ENCODE measurements at places on chromosomes 7 and 10. TPM values are rescaled to one million over a fixed set of nuclear protein-coding genes. Genes with fewer than 3 reads are reported as not detected.

RASA4B gene
- 6.8 TPM for polyA plus RNA-seq

LAMB1 gene
- 887 TPM for polyA plus RNA-seq

DNA sequence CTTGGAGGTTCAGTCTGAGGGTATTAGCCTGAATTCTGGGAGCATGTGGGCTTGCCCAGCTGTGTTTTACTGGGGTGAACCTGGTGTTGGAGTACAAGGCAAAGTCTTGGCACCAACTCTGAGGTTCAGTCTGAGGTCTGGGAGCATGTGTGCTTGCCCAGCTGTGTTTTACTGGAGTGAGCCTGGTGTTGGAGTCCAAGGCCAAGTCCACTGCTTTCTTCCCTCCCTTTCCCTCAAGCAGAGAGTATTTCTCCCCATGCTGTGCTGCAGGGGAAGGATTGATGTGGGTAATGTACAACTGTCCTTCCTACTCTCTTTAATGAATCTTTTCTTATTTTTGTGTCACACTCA lies 236.1 kb downstream of the NXPH1 start:
- DNase-seq, result no peak

DNA sequence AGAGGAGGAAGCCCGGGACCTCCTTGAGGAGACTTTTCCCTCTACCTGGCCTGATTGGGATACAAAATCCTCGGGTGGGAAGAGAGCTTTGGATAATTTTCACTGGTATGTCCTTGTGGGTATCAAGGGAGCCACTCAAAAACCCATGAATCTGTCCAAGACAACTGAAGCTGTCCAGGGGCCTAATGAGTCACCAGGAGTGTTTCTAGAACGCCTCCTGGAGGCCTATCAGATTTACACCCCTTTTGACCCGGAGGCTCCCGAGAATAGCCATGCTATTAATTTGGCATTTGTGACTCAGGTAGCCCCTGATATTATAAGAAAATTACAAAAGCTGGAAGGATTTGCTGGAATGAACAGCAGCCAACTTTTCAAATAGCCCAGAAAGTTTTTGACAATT lies 38.6 kb downstream of the ZNF25 start:
- no peak for DNase-seq

DNA sequence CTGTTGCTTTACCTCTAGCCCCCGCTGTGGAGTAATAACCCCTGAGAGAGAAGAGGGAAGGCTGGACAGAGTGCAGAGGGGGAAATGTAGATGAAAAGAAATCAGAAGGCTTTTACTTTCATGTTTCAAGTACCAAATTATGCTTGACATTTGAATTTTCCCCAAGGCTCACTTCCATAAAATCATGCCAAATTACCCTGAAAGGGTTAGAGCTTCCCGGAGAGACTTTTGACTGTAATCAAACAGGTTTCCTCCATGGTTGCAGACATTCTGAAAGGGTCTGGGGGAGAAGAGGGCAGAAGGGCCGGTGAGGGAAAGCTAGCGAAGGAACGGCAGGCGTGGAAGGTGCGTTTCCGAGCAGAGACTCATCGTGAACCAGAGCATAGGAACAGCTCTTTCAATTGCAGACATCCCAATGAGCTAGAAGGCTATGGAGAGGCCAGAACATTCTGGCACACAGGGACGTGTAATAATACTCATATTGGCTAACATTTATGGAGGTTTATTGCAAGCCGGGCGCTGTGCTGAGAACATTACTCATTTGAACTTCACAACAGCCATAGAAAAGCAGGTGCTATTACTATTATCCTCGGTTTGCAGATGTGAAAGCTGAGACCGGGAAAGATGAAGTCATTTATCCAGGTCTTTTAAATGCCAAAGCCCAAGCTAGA lies 620.8 kb upstream of the AUTS2 start:
- no peak for DNase-seq

MYH16 gene
- not detected for polyA plus RNA-seq

COL1A2 gene
- 712 TPM for polyA plus RNA-seq

IDE gene
- polyA plus RNA-seq, result 20.2 TPM

DNA sequence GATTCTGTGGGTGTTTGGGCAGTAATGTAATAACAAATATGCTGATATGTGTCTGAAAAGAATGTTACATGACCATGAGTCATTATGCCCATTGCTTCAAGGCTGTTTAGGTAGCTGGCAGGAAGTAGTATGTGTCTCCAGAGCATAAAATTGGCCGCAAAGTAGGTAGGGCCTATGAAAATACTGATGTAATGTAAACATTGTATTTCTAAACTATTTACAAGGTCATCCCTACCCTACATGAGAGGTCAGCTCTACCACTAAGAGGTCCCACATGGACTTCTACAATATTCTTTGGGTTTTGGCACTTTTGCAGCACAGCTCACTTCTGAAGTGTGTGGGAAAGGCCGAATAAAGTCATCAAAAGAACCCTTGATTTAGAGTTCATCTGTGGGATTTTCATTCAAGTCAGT lies 301.9 kb downstream of the AHR start:
- DNase-seq, result no peak

DNA sequence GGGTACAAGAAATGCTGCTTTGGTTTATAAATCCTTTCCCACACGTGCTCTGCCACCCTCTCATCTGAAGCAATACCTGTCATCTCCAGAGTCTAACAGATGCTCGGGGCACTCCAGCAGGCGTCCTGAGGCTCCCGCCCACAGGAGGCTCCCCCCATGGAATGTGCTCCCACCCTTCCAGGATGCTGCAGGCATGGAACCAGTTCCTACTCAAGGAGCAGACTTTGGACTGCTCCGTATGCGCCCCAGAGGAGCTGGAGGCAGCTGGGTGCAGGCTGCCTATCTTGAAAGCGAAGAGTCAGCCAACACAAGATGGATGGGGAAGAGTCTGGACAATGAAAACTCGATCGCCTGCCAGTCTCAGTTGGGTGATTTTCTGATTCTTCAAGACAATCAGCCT lies 75.4 kb downstream of the VOPP1 start:
- DNase-seq, result no peak

GRCh38 chr10:35172574-35172973 lies 45.9 kb downstream of the CREM start:
- DNase-seq, result no peak

DNA sequence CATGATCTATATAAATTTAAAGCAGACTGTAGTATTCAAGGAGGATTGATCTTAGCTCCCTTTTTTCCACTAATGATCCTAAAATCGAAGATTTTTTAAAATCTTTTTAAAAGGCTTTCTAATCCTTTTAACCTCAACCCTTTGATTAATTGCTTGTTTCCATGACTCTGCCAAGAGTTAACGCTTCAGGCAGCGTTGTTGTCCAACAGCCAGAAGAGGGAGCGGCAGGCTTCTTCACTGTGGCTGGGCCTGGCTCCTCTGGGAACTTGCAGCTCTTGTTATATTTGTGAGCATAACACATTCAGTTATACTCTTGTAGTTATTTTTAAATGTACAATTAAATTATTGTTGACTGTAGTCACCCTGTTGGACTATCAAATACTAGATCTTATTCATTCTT lies 26.3 kb downstream of the CRCP start:
- DNase-seq, result no peak

GRCh38 chr10:80579849-80580637 lies 42.3 kb downstream of the SH2D4B start:
- DNase-seq, result no peak

DNA sequence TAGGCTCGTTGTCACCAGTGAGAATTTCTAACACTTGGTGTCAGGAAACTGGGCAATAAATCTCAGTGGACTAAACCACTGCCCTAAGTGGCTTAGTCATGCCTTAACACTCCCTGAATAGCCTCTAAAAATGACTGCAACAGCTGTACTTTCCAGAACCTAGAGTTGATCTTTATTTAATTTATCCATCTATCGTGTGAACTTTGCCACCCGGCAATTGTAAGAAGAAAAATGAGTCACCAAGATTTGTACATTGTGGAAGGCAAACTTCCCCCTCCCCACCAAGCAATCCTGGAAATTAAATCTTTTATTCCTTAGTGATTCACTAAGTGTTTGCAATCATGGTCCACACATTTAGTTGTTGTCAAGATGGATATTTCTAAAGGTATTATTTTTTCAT lies 47.1 kb downstream of the NXPH1 start:
- DNase-seq, result no peak

DNA sequence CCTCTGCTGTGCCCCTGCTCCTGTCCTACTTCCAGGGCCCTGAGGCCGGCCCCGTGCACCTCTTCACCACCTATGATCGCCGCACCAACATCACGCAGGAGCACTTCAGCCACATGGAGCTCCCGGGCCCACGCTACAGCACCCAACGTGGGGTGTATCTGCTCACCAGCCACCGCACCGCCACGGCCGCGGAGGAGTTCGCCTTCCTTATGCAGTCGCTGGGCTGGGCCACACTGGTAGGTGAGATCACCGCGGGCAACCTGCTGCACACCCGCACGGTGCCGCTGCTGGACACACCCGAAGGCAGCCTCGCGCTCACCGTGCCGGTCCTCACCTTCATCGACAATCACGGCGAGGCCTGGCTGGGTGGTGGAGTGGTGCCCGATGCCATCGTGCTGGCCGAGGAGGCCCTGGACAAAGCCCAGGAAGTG lies 1.8 kb downstream of the RBP3 start:
- DNase-seq, result no peak

- DNase-seq, result no peak
These were observed 29.7 kb downstream of the STMP1 start for GRCh38 chr7:135692055-135692454.

DNA sequence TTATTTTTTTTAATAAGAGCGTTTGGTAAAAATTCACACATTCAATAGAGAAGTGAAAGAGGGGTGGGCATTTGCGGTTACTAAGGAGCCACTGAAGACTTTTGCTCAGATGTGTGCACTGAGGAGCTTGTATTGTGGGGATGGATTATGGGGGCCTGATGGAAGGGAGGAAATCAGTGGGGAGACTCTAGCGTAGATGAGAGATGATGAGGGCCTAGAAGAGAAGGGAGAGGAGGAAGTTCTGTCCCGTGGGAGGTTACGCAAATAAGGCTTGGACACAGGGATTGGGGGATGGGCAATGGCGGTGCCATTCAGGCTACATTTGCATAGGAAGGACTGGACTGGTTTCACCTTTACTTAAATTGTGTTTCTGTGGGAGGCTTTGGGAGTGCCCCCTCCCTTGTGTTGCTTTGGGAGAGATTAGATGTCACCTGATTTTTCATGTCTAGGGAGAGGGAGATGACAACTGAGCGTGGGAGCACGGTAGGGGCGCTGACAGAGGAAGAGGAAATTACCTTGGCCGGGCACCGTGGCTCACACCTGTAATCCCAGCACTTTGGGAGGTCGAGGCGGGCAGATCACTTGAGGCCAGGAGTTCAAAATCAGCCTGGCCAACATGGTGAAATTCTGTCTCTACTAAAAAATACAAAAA lies 2.2 kb upstream of the HIP1 start:
- DNase-seq, result no peak

MKI67 gene
- polyA plus RNA-seq, result 66.1 TPM

- no peak for DNase-seq
These were observed 130.2 kb downstream of the LRRC4 start for GRCh38 chr7:127900732-127901685.

GRCh38 chr10:70992436-70992835 lies 104.1 kb upstream of the PCBD1 start:
- no peak for DNase-seq

- no peak for DNase-seq
These were observed 52.0 kb downstream of the JAKMIP3 start for GRCh38 chr10:132117636-132118190.

MOGAT3 gene
- polyA plus RNA-seq, result 0.92 TPM

PALD1 gene
- 10.5 TPM for polyA plus RNA-seq

ACTL6B gene
- polyA plus RNA-seq, result not detected

ABHD11 gene
- polyA plus RNA-seq, result 30.8 TPM

DNA sequence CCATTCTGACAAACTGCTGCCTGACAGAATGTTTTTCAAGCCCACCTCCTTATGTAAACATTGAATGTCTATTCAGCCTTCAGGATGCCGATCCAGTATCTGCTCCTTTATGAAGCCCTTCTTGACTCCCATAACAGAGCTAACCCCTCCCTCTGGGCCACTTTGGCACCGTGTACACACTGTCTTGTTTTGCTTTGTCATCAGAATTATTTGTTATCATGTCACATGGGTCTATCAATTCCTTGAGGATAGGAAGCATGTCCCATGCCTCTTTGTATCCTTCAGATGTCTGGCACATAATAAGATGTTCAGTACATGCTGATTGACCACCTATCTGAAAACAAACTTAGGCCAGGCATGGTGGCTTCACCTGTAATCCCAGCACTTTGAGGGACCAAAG lies 92.3 kb downstream of the PRLHR start:
- no peak for DNase-seq

DNA sequence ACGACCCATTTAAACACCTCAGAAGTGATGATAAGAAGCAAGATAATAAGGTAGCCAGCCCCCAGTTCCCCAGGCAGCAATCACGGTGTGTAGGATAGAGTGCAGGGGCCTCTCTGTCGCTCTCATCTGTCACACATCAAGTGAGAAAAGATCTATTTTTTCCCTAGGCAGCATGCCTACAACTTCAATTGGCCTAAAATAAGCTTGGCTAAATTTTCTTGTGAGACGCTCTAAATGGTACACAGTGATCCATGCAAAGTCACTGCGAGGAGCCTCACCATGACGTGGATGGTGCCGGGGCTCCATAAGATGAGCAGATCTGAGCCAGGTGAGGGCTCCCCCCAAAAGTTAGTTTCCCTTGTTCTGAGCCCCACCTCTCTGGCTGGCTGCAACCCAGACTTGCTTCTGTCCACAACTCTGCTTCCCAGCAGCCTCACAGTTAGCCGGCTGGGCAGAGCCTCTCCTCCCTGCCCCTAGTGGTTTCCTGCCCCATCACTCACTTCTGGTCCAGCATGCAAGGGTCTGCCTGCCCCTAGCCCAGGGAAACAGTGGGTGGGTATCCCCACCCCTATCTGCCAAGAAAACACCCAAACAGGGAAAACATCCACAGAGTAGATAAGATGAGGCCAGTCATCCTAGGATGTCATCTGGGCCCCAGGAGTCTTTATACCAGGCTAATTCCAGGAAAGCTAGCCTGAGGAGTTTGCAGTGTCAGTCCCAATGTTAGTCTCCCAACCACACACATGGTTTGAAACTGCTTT lies 342.1 kb downstream of the GRID1 start:
- DNase-seq, result no peak

KLLN gene
- 1.7 TPM for polyA plus RNA-seq

GRCh38 chr10:78766603-78767002 lies 302.2 kb upstream of the ZMIZ1 start:
- DNase-seq, result no peak

DNA sequence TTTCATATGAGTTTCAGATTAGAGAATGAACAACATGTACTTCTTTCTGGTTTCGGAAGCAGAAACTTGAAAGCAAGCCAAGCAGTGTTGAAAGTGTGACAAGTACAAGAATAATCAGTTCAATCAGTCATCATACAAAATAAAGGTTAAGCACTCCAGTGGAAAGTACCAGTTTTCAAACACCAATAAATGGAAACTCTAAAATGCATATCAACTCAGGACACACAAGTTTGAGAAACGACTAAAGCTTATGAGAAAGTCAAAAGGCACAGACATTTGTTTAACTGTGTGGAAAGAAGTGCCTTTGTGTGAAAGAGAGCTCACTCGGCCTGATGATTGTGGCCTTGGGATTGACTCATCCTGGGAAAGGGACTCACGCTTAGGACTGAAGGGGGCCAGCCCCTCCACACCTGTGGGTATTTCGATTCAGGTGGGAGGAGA lies 60.6 kb upstream of the AKR1C1 start:
- DNase-seq, result no peak

MYL10 gene
- polyA plus RNA-seq, result 0.36 TPM

GRCh38 chr7:130505753-130506152 lies 13.9 kb downstream of the MEST start:
- DNase-seq, result no peak

All from left renal cortex interstitium (tissue), 4 donors.